ENCODE measurements at places on chromosomes 13 and 19.

GRCh38 chr19:54325631-54326030 is 12.7 kb upstream of the LILRA5 start:
- DNase-seq, result no peak

DNA sequence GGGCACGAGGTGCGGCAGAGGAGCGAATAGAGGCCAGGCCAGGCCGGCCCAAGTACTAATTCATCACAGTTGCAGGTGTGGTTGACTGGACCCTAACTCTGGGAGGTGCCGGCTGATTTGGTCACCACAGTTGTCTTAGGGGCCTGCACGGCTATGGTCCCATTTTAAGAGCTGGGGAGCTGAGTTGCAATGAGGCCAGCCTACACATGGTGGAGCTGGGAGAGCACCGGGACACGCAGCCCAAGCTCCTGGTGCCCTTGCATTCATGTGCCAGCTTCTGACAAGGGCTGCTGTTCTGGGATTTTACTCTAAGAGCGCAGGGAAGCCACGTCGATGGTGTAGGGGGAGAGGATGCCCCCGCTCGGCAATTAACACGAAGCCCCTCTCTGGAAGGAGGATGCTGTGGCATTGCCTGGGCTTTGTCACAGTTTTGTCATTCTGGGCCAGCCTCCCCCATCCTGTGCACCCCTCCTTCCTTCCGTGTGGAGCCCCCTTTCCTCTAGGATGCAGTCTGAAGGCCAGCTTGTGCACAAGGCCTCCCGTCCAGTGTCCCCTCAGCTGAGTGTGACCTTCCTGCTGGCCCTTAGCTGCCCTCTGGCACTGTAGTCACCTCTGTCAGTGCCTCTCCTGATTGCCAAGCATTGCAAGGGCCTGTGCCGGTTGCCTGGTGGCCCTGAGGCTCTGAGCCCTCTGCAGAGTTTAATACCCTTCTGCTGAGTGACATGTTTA is 109.4 kb upstream of the C1QTNF9B start:
- no peak for DNase-seq

GRCh38 chr19:36101550-36102327 is 9.2 kb upstream of the OVOL3 start:
- DNase-seq, result no peak

DNA sequence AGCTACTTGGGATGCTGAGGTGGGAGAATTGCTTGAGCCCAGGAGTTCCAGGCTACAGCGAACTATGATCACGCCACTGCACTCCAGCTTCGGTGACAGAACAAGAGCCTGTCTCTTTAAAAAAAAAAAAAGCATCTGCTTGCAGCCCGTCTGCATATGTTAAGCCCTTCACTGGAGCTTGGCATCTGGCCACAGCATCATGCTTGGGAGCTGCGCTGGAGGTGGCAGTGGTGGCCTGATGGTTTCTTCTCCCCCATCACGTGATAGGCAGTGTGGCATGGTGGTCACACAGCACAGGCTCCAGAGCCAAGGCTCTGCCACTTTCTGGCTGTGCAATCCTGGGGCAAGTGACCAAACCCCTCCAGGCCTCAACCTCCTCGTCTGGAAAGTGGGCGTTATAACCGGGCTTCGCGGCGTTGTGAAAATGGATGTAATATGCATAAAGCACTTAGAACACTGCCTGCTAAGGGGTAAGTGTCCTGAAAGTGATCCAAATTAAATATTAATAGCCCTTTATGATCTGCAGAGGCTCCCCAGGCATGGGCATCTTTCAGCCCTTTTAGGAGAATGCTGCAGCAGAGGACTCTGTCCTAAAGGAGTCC is 24.4 kb downstream of the MARK4 start:
- DNase-seq, result peak; percentile 80

DNA sequence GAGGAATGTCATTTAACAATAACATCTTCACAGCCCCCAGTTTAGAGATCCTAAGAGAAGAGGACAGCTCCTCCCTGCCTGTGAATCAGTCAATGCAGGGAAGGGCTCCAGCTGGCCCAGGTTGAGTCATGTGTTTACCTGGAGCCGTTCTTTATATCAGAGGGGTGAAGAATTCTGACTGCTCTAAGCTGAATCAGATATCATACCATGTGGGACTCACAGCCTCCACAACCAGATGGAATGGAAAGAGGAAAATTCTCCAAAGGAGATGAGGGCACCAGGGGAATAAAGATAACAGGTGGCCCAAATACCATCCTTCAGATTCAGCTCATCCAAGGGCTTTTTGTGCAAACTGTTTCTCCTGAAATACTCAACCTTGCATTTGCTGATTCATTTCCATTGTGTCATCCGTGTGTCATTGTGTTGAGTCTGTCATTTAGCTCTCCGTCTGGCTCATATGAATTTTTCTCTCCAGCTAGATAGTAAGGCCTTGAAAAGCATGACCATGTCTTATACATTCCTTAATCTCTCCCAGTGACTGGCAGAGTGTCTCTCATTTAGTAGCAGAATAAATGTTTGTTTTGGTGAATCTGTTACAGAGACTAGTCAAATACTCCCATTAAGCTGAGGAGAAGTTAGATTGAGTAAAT is 217.9 kb downstream of the RFC3 start:
- DNase-seq, result no peak

GRCh38 chr19:7947939-7948338 is 4.5 kb upstream of the TIMM44 start:
- DNase-seq, result no peak

- DNase-seq, result no peak
These were observed 59.2 kb downstream of the EDNRB start for GRCh38 chr13:77859450-77859849.

DNA sequence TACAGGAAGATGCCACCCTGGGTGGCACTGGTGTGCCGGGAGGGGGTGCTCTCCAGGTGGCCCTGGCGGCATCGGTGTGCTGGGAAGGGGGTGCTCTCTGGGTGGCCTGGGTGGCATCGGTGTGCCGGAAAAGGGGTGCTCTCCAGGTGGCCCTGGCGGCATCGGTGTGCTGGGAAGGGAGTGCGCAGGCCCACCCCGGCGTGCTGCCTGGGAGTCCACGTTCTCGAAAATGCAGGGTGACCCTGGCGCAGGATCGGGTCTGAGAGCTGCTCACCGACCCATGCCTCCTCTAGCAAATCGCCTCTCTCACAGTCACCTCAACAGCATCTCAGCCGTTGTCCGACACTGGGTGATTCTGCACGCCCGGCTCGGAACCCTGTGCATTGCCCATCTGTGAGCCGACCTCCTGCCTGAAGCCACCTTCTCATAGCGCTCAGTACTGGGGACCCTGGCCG is 36.4 kb downstream of the RASA3 start:
- DNase-seq, result no peak

GRCh38 chr13:23992781-23993679 is 95.7 kb upstream of the C1QTNF9B start:
- DNase-seq, result no peak

GRCh38 chr19:2970201-2970835 is 7.0 kb upstream of the TLE6 start:
- DNase-seq, result no peak

- no peak for DNase-seq
These were observed 18.1 kb upstream of the GTF3A start for GRCh38 chr13:27406178-27406939.

DNA sequence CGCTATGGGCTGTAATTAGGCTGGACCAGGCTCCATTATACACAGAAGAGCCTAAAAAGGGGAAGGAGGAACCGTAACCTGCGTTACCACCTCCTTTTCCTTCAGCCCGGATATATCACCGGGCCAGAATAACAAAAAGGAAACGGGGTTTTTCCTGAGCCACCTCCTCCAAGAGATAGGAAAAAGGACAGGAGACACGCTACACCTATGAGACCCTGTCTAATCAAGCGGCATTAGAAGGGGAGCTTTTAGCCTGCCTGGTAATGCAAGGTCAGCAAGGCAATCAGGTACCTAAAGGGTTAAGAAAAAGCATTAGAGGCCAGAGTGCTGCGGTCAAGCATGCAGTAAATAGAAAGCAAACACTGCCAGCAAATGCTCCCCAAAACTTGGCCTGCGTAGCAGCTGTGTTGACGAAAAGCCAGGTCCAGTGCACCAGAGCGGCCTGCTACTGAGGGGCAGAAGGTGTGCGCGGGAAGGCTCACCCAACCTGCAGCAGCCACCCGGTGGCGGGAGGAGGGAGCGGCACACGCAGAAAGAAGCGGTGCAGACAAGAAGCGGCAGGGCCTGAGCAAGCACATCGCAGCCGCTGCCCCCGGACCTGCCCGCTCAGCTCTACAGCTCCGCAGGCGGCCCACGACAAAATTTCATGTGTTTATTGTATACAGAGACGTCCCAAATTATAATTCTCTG is 1466.1 kb downstream of the UQCRFS1 start:
- DNase-seq, result no peak

DNA sequence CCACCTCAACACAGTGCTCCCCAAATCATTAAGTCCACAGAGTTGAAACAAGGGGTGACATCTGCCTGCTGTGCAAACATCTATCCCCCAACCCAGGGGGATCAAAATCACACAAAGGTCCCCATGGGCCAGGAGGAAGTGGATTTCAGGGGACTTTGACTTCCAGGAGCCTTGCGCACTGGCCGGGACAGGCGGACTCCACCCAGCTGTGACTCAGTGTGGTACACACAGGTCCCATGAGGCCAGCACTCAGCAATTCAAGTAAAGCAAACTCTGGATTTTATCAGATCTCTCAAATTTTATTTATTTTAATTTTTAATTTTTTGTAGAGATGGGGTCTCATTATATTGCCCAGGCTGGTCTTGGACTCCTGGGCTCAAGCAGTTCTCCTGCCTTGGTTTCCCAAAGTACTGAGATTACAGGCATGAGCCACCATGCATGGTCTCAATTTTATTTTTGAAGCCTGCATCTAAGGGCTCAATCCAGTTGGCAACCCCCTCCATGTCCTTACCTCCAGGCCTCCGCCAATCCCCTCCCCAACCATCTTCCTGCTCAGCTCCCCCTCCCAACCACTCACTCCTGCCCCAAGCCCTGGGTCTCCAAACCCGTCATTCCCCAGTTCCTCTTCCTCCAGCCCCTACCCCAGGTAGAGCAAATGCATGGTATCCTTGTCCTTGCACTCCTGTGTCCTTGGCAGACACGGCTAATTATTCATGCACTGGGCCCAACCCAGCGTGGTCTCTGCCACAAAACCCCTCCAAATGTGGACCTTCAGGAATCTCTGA is 18.2 kb downstream of the ARHGAP33 start:
- no peak for DNase-seq

DNA sequence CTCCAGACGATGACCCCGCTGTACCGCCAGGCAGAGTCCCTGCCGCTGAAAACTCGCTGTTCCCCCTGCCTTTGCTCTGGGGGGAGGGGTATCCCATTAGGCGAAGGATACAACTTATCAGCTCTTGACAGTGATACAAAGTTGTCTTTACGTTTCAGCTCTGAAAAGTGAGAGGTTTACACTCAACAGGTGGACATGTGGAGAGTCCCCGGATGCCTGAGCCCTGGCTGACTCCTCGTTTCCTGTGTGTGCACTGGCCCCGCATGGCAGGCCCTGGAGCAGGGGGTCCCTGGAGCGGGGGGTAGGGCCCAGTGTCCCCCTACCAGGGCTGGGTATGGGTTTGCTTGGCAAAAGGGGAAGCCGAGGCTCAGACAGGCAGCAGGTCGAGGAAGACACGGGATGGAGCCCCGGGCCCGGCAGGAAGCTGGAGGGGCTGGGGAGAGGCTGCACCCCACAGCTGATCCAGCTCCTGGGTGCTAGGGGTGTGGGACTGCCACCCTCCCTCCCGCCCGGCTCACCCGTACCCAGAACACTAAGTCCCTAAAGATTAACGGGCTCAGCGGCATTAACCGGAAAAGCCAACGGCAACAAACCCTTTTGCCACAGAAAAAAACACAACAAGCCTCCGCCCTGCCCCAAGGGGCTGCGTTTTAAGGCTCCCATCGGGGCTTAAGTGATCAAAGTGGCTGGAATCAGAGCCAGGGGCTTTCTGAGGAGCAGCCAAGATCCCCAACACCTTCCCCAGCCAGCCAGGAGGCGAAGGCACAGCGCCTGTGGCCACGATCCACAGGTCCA is 5.6 kb downstream of the TCF3 start:
- no peak for DNase-seq

GRCh38 chr13:32116210-32116609 is 84.6 kb downstream of the FRY start:
- DNase-seq, result no peak

- DNase-seq, result no peak
These were observed 28.7 kb upstream of the FAM216B start for GRCh38 chr13:42752731-42753130.

- DNase-seq, result no peak
These were observed 6.8 kb downstream of the FREM2 start for GRCh38 chr13:38693641-38694040.

DNA sequence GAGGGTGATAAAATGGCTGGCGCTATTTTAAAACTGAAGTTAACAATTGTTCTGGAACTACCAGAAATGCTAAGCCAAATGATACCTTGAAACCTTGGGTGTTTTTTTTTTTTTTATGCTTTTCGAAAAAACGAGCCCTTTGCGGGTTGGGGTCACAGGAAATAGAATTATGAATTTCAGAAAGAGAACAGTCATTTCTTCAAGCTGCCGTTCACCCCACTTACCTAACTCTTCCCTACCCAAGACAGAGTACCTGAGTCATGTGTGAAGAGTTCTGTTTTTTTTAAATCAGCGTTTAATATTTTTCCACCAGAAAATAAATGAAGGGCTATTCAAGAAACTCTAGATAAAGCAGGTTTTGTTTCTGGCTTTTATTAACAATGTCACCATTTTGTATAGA is 35.3 kb downstream of the KLF2 start:
- DNase-seq, result no peak
